ENCODE measurements at places on chromosomes 5 and 9.

DNA sequence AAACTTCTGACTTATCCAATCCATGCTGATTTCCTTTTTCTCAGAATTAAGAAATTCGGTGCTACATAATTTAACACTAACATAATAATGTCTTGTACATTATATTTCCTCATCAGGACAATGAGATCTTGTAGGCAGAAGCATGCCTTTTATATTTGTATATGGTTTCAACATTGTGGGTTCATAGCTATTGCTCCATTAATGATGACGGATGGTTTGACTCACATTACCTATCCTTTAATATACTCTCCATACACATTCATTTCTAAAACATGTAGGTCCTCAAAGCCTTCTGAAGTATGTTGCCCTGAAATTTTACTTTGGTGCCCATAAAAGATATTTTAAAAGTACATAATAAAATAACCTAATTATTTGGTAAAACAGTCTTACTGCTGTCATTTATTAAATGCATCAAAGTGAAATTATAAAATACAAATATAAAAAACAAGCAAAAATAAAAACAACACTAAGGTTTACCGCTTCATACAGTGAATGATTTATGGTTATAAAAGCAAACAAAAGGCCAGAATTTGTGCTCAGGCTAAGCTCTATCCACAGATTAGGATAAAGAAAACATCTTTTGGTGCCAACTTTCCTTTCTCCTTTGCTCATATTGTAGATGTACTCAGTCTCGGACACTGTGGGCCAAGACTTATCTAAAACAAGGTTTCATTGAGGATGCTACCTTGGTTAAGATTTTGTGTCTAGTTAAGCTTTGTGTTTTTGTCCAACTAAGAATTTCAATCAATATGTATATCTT, 61.2 kb upstream of the GCNT4 start:
- DNase-seq, result no peak

DNA sequence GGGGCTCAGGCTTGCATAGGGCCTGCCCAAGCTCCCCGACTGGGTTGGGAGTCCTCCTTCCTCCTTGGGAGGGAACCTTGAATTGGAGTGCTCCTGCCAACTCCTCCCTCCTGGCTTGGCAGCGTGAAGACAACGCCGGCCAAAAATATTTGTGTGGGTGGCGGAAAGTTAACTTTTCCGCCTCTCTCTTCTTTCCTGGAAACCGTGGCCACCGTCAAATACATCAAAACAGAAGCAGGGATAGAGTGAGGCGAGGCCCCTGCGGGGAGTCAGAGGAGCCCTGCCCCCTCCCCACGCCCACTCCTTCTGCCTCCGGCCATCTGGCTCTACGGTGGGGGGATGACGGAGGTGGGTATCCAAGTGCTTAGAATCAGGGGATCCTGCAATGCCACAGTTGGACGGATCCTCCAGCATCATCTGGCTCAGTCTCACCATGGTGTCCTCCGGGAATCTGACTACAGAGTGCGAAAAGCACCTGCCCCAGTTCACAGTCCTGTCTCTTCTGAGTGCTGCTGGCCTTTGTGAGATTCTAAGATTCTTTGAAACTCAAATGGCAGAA, 25.2 kb upstream of the SYNPO start:
- DNase-seq, result no peak

DNA sequence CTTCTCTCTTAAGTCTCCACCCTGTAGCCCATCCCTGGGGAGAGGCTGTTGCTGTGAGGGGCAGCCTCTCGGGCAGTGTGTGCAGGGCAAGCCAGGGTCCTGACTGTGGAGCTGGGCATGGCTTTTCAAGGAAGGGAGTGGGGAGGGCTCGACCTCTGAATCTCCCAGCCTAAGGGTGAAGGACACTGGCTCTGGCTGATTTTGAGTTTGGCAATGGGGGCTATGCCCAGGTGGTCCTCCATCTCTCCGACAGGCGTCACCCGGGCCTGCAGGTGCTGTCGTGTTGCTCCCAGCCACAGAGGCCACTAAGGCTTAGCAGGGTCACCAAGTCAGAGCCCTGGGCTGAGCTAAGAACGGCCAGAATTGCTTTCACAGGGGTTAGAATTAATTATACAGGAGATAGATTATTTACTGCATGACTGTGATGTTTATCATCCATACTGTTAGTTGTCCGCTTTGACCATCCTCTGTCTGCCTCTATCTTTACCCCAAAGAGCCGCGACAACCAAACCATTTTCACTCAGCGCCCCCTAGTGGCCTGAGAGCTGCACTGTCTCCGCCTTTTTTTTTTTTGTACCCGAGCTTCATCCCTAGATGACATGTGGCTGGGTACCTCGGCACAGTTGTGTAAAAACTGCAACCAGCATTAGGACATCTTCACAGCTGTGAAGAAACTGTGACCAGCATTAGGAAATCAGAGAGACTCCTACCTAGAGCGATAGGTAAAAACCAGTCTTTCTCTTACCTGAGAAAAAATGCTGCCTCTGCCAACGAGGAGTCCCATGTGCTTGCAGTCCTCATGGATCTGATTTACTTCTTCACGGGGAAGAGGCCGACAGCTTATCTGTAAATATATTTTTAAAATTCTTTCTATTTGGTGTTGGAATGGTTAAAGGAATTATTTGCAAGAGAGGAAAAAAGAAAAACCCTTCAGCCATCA, 44.5 kb downstream of the AGXT2 start:
- DNase-seq, result peak; percentile 12

GRCh38 chr5:1247811-1248210, 22.6 kb downstream of the SLC6A18 start:
- DNase-seq, result no peak

GRCh38 chr5:171221916-171222315, 87.1 kb upstream of the TLX3 start:
- no peak for DNase-seq

GRCh38 chr9:135163023-135163780, 75.7 kb downstream of the OLFM1 start:
- DNase-seq, result no peak

GRCh38 chr5:16450163-16450562, 15.4 kb downstream of the ZNF622 start:
- DNase-seq, result no peak

GRCh38 chr5:61000887-61001286, 55.9 kb downstream of the NDUFAF2 start:
- DNase-seq, result no peak

- DNase-seq, result no peak
These were observed 74.3 kb upstream of the PTGER4 start for GRCh38 chr5:40605295-40605958.

- DNase-seq, result no peak
These were observed 814.2 kb downstream of the BRINP1 start for GRCh38 chr9:118554987-118555386.

DNA sequence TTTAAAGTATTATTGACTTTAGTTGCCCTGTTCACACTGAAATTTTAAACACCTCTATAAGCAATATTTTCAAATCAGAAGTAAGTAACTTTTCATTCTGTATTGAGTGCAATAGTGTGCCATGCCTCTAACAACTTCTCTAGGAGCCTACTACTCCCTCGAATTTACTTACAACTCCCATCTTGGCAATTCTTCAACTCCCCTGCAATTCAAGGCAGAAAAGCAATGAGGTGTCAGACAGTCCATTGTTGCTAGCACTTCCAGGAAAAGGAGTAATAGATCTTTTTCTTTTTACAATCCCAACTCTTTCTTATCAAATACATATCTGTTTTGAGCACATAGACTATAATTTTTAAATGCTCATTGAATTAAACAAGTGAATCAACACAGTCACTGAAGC, 222.7 kb upstream of the PUM3 start:
- DNase-seq, result no peak

DNA sequence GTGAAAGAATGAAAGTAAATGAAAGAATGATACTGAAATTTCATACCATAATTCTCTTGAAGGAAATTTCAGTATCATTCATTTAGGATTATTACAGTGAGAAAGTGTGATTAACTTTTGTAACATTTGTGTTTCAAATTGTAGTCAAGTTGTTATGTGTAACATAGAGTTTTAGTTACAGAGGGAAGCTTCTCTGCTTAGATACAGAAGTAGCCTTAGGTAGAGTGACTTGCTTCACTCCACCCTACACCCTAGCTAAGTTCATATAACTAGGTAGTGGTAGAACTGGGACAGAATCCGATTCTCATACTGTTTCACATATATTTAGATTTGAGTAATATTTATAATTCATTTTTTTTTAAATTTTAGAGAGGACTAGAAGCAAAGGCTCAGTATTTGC, 9.0 kb downstream of the RASA1 start:
- no peak for DNase-seq

GRCh38 chr9:120902569-120903535, 23.7 kb downstream of the TRAF1 start:
- peak; percentile 27 for DNase-seq

- no peak for DNase-seq
These were observed 82.7 kb downstream of the PTPDC1 start for GRCh38 chr9:94166976-94167346.

GRCh38 chr5:1915316-1915715, 32.6 kb upstream of the IRX4 start:
- DNase-seq, result no peak

GRCh38 chr5:132646583-132647266, 11.2 kb upstream of the IL13 start:
- no peak for DNase-seq

DNA sequence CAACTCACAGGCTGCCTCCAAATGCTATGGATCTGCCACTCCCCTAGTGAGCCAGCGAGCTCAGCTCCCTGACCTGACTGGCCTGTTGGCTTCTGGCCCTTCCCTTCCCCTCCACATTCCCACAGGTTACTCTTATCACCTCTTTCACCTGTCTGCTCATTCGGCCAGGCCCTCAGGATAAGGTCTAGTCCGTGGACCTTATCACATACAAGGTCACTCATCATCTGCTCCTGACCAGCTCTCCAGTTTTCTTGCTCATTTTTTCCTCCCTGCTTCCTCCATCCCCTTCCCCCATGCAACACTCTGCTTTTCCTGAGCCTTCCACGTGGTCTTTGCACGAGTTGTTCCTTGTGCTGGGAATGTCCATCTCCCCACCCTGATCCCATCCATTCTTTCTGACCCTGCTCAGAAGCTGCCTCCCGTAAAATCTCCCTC, 25.9 kb upstream of the NDST1 start:
- no peak for DNase-seq

GRCh38 chr5:158267228-158267627, 408.3 kb upstream of the CLINT1 start:
- DNase-seq, result no peak

DNA sequence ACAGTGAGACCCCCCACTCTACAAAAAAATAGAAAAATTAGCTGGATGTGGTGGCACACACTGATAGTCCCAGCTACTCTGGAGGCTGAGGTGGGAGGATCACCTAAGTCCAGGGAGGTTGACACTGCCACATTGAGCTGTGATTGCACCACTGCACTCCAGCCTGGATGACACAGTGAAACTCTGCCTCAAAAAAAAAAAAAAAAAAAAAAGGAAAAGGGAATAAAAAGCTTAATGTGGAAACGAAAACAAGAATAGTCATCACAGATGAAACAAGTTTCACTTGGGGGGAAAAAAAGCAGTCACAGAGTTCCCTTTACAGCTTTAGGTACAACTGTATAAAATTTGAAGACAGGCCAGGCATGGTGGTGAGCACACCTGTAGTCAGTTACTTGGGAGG, 84.2 kb downstream of the FNBP1 start:
- no peak for DNase-seq

DNA sequence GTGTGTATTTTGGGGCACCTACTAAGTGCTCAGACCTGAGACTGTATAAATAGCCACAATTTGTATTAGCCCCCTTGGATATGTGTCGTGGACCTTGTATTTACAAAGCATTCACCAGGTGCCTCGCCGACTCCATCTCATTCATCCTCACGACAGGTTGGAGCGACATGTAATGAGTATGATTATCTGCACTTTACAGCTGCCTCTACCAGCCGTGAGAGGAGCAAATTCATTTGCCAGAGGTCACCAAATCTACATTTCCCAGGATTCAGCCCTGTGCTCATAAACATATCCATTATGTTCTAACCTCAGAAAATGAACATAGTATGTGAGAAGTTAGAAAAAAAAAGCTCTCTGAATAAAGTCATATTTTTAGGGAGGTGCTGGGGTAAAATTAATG, 167.4 kb downstream of the ZDHHC21 start:
- no peak for DNase-seq

DNA sequence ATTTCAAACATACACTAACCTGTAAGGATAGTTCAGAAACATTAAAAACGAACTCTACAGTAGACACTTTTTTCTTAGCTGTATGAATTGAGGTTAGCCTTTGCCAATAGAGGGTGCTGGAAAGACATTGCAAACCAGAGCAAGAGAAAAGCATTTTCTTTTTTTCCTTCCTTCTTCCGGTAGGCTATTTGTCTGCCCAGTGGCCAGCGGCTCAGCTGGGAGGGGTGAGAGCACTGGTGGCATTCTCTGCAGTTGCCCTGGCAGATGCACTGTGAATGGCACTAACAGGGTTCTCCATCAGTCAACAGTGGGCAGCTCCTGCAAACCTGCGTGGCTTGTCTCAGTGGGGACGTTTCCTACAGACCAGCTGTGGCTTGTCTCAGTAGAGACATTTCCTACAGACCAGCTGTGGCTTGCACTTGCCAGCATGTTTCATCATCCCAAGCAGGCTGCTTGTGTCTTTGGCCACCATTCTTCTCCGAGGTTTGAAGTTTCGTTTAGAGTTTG, 984.5 kb upstream of the CDH18 start:
- no peak for DNase-seq

DNA sequence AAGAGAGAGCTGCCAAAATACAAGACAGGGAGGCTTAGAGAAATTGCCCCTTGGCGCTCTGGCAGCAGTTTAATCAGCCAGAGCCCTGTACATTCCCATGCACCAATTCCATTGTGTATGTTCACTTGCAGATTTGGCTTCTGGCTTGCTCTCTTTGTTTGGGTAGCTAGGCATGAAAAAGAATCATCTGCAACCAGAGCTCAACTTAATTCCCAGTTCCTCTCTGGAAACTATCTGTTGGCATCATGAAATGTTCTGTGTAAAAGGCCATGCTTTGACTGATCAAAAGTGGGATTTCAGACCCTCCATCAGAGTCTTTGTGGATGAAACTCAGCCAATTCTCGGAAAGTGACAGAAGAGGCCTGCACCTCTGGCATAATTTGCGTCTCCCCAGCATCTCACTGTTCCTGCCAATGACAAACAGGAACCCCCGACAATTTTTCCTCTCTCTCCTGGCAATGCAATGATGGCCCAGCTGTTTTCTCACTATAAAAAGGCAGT, 53.8 kb upstream of the RAD23B start:
- DNase-seq, result no peak

DNA sequence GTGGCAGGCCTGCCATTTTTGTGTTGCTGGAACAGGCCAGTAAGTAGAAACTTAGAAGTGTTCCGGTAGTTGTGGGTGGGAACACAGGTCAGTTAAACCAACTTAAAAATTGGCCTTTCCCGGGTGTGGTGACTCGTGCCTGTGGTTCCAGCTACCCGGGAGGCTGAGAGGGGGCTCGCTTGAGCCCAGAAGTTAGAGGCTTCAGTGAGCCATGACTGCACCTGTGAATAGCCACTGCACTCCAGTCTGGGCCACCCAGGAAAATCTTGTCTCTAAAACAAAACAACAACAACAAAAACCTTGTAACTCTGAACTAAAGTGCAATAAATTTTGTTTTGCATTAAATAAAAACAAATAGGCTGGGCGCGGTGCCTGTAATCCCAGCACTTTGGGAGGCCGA, 1.4 kb upstream of the NHP2 start:
- no peak for DNase-seq

- no peak for DNase-seq
These were observed 195.6 kb upstream of the ELL2 start for GRCh38 chr5:96157077-96157780.

GRCh38 chr9:17829812-17830385, 251.0 kb downstream of the SH3GL2 start:
- DNase-seq, result no peak
